ENCODE measurements at places on chromosomes 1 and 21.

- no peak for DNase-seq
These were observed 17.1 kb downstream of the ACOT11 start for GRCh38 chr1:54565113-54565501.

GRCh38 chr1:155261493-155261851 is 688 bp downstream of the SCAMP3 start:
- no peak for DNase-seq

GRCh38 chr1:173314656-173315055 is 107.5 kb upstream of the TNFSF4 start:
- no peak for DNase-seq

- DNase-seq = no peak
These were observed 46.1 kb downstream of the USP48 start for GRCh38 chr1:21736876-21737275.

- DNase-seq = no peak
These were observed 26.3 kb upstream of the F13B start for GRCh38 chr1:197093226-197093885.

DNA sequence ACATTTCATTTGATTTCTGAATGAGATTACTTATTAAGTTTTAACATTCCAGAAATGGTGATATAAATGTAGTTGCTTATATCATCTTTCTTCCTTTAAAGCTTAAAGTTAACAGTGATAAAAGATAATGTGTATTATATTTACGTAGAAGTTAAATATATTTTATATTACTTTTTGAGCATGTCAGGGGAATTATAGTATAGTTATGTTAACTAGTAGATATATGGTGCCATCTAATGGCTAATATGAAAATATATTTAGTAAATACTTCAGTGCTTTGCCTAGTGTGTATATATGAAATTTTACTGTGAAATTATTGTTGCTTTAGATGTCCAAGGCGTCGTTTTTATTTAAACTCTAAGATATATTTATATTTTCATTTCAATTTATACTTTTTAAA is 51.5 kb downstream of the SYT14 start:
- peak; percentile 25 for DNase-seq

DNA sequence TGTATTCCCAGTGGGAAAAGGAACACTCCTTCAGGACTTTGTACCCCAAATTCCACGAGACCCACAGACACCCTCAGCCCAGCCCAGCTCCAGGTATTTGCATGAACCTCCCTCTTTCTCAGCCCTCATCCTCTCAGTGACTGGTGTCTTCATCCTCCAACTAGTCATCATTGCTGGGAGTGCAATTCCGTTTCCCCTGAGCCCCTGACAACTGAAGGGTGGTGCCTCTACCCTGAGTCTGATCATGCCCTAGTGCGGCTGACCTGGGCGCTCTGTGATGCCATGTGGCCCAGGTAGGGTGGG is 3.8 kb upstream of the ZNF692 start:
- DNase-seq = no peak

DNA sequence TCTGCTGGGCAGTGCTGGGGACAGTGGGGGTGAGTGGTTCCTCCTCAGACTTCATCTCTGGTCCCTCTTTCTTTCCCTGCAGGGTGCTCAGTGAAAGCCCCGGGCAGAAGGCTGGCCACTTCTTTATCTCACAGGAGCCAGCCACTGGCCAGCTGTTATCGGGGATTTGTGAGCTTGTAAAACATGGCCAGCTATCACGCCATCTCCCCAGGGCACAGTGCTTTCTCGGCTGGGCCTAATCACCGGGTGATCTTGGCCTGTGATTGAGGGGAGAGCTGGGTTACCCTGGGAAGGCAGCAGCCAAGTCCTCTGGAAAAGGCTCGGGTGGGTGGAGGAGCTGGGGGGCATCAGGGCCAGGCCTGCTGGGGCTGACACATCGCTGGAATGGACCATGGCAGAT is 83.0 kb downstream of the IGSF21 start:
- DNase-seq = no peak

- no peak for DNase-seq
These were observed 107.2 kb downstream of the RGS2 start for GRCh38 chr1:192916021-192916420.

DNA sequence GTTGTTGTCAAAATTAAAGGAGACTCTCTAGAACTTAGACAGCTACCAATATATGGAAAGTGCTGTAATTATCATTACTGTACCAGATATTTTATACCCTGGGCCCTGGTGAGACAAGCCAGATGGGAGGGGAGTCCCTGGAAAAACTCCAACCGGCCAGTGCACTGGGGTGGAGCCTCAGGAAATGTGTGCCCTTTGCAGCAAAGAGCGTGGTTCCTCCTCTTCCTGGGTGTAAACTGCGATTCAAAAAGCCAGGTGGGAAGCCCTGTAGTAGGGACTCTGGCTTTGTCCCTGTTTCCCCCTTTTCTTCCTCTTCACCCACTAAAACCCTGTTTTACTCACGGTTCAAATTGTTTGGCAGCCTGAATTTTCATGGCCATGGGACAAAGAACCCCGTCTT is 812.3 kb downstream of the PLA2G4A start:
- DNase-seq = no peak

- peak; percentile 35 for DNase-seq
These were observed 18.9 kb upstream of the NID1 start for GRCh38 chr1:236083650-236084385.

DNA sequence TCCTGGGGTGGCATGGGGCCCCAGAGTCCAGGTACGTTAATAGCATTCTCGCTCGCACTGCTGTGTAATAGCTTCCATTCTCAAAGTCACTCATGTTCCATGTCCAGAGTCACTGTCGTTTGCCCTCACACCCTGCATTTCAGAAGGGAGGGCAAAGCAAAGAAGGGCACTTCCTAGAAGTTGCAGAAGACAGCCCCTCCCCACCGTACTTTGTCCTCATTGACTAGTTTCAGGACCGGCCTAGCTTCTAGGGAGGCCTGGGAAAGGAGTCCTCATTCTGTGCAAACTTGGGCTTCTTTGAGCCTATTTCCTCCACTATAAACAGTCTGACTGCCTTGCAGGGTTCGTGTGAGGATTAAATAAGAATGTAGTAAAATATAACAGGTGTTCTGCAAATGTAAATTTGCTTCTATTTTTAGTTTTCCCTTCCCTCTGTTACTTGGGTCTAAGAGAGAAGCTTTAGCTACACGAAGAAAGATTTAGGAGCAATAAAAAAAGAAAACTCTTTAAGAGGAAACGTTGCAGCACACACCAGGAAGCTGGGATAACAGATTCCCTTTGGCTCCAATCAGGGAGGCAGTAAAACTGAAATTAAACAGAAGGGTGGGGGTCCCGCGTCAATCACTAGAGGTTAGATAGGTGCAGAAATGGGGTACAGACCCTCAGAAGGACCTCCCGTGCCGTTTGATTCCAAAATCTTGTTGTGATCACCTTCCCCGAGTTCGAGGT is 40.1 kb downstream of the ACTL8 start:
- DNase-seq = no peak

- no peak for DNase-seq
These were observed 141.9 kb upstream of the CXADR start for GRCh38 chr21:17370916-17371315.

GRCh38 chr1:187096689-187097088 is 267.9 kb downstream of the PLA2G4A start:
- DNase-seq = peak; percentile 46

DNA sequence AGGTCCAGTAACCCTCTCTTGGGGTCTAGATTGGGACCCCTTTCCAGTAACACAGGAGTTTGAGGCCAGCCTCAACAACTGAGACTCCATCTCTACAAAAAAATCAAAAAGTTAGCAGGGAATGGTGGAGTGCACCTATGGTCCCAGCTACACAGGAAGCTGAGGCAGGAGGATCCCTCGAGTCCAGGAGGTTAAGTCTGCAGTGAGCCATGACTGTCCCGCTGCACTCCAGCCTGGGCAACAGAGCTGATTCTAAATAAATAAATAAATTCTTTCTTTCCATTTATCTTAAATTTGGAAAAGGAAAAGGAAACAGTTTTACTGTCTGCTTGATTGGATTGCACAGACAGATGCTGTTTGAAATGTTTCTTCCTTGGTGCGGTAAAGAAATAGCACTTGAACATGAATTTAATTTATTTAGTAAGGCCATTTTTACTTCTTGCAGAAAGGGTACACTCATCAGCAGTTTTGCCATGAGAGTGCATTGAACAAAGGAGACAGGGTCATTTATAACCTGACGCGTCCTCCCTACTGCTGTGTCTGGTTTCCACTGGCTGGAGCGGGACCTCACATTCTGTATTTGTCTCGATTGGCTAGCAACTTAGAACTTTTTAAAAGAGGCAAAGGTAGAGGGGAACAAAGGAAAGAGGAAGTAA is 37.0 kb upstream of the ZNF496 start:
- DNase-seq = no peak

- no peak for DNase-seq
These were observed 6.2 kb downstream of the EPRS1 start for GRCh38 chr1:220040028-220040596.
